CD8-positive, alpha-beta memory T cell (primary cell): ENCODE measurements at places on chromosomes 3 and 15. TPM values are rescaled to one million over a fixed set of nuclear protein-coding genes. Genes with fewer than 3 reads are reported as not detected.

DNA sequence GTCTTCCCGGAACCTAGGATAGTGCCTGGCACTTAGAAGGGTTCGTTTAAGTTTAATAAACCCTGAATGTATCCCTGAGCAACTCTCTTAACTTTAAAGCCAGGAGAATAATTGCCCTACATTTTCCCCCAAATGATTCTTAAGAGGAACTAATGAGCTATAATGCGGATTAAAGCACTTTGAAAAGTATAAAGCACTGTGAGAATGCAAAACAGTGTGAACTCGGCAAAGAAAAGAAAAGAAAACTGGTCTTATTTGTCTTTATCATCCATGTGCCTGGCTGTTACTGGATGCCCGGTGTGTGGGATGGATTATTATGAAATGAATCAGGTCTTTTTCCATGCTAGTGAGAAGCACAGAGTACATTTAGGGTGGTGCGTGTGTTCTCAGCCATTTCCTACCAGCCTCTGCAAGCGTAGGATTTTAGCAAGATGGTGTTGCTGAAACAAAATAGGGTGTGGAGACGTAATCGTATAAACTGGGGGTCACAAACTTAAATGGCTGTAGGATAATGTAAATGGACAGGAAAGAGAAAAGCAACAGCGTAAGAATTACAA, 983 bp downstream of the KBTBD12 start:
- H3K36me3 ChIP-seq, result no peaks in the 10 kb centered on the region
- no peaks in the 10 kb centered on the region for H3K4me1 ChIP-seq
- H3K27ac ChIP-seq, result no peak overlapping the region
- no peak for DNase-seq
- H3K27me3 ChIP-seq, result no peaks in the 10 kb centered on the region

C3orf22 gene
- not detected for total RNA-seq

GPR62 gene
- not detected for total RNA-seq

- H3K4me3 ChIP-seq, result no peak overlapping the region
- no peaks in the 10 kb centered on the region for H3K27me3 ChIP-seq
- no peak for DNase-seq
- no peak overlapping the region for H3K27ac ChIP-seq
Observed at GRCh38 chr3:50539356-50540286, 27.9 kb downstream of the C3orf18 start.

DNA sequence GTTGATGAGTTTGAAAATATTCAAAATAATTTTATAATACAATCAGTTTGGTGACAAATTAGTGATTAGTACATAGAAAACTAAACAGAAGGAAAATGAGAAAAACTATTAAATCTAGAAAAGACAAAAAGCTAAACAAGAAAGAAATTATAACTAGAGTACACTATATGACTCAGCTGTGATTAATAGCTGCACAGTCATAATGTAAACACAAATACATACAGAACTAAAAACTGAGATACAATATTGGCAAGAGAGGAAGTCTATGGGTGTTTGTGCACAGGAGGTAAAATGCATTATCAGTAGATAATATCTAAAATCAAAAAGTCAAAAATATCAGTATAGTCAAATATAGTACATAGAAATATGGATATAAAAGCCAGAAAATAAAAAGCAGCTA, 80.7 kb upstream of the PCSK6 start:
- H3K4me1 ChIP-seq, result no peaks in the 10 kb centered on the region
- no peak for DNase-seq
- H3K27me3 ChIP-seq, result peaks cover 4% of the 10 kb centered on the region

DNA sequence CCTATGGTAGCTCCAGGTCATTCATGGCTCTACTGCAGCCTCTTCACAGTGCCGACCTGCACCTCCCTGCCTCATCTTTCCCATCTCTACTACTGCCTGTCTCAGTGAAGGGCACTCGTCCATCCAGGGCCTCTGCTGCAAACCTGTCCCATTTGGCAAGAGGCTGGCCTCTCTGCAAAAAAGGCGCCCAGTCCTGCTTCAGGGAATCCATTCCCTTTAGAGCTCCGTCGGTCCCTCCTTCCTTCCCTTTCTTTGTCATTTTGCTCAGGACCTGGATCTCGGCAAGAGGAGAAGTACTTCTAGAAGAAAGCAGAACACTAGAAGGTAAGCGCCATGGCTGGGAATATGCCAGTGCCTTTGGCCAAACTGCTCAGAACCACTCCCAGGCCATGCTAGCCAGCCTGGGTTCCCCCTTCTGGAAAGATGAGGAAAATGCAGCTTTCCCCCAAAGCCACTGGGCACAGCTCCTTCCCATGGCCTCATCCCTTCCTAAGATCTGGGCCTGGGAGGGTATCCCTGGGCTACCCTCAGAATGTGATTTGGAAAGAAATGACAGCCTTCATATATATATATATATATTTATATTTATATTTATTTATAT, 6.4 kb upstream of the ISL2 start:
- DNase-seq, result no peak
- H3K4me1 ChIP-seq, result peaks cover 2% of the 10 kb centered on the region
- peaks cover 8% of the 10 kb centered on the region for H3K27me3 ChIP-seq
- no peak overlapping the region for H3K27ac ChIP-seq
- H3K4me3 ChIP-seq, result no peak overlapping the region

GRCh38 chr15:77276943-77277342, 143.0 kb downstream of the PEAK1 start:
- H3K36me3 ChIP-seq, result no peaks in the 10 kb centered on the region
- H3K4me1 ChIP-seq, result no peaks in the 10 kb centered on the region
- H3K27ac ChIP-seq, result no peak overlapping the region
- H3K27me3 ChIP-seq, result no peaks in the 10 kb centered on the region
- no peak for DNase-seq
- H3K4me3 ChIP-seq, result no peak overlapping the region
